ENCODE measurements at places on chromosomes 1 and 21.

GRCh38 chr1:112356765-112357164, 39.2 kb upstream of the CTTNBP2NL start:
- ATAC-seq = peak; percentile 69

- ATAC-seq = no peak
These were observed 115.1 kb upstream of the TMEM51 start for GRCh38 chr1:15038232-15039016.

DNA sequence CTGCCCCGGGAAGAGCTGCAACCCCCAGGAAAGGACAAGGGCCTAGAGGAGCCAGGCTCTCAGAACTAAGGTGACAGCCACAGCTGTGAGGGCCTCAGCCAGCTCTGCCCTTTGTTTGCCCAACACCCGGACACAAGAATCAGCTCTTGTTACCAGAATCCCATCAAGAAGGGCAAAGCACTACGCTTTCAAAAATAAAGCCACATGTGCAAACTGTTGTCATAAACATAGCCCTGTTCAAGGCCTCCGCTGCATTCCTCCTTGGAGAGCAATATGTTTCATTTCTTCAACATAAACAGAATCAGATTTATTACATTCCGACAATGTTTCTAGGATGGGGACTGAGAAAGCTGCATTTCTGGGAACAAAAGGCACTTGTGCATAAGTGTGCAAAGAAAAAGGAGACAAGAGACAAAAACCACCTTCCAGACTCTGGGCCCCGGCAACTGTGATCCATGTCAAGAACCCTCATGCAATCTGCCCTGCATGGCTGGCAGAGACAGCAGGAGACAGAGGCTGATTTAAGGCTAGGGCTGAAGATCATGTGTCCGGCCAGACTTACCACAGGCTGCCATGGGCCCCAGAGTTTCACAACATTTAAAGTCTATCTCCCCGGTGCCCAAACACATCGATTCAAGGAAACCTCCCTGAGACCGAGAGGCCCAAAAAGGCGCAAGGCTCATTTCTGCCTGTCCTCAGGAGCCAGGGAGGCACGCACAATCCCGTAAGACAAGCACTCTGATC, 71.0 kb downstream of the SSBP3 start:
- ATAC-seq = peak; percentile 74

GRCh38 chr1:12602659-12603024, 15.4 kb downstream of the DHRS3 start:
- ATAC-seq = no peak

- no peak for ATAC-seq
These were observed 28.9 kb downstream of the EPHA2 start for GRCh38 chr1:16126743-16127515.

GRCh38 chr1:48017716-48018115, 20.5 kb upstream of the TRABD2B start:
- peak; percentile 85 for ATAC-seq

DNA sequence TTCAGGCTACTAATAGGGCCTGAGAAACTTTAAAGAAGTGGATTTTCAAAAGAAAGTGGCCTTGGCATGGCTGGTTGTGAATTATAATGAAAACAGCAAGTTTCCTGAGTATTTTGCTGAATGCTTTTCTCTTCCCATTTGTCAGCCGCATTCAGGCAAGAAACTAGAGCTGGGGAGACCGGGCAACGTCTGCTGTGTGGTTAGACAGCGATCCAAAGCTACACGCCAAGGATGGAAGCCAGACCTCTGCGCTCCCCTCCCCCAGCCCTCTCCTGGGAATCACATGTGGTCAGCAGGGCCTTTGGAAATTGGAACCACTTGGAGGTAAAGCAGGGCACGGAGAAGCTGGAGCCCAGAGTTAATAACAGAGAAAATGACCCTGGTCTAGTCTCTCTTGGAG, 114.1 kb upstream of the CD34 start:
- no peak for ATAC-seq

DNA sequence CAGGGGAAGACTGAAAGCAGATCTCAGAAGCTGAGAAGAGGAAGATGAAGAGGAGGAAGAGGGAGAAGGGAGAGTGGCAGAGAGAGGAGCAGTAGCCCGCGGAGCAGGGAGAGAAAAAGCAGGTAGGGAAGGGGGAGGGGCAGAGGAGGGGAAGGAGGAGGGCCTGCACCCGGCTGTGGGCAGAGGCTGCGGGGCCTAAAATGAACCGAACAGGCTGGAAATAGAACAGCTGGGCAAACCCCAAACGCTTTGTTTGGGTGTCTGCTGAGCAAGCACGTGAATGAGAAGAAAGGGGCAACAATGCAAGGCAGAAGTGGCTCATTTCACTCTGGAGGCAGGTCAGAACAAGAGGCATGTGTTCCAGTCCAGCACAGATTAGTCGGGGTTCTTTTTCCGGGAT, 33.5 kb downstream of the KCNC4 start:
- no peak for ATAC-seq

DNA sequence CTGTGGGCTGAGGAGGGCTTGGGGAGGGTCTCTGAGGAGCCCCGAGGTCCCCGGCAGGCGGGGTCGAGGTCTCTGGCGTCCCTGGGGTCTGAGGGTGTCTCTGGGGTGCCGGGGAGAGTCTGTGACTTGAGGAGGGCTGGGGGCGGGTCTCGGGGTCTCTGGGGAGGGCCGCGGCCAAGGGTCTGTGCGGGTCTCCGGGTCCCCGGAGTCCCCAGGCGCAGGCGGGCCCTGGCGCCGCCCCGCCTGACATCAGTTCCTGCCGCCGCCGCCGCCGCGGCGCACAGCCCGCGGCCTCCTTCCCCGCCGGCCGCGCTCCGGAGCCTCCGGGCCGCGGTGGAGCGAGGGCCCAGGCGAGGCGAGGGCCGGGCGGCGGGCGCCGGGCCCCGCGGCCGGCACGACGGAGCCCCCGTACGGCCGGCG, at the start of gene PLEKHM2:
PLEKHM2 (plus strand) TSS at position 279 of the 420 bp plus-strand sequence. CDS start 239 bp downstream, outside the sequence.
- peak; percentile 88 for ATAC-seq

- no peak for ATAC-seq
These were observed 54.0 kb downstream of the CLIC6 start for GRCh38 chr21:34722684-34723300.

GRCh38 chr1:234102583-234102982, 198.1 kb downstream of the SLC35F3 start:
- no peak for ATAC-seq

- ATAC-seq = no peak
These were observed 95.5 kb downstream of the SDCCAG8 start for GRCh38 chr1:243351337-243351736.

- no peak for ATAC-seq
These were observed 25.5 kb downstream of the SYT2 start for GRCh38 chr1:202684716-202685115.

- peak; percentile 30 for ATAC-seq
These were observed 38.0 kb downstream of the TMEM50B start for GRCh38 chr21:33441489-33442477.

- ATAC-seq = peak; percentile 13
These were observed 226.6 kb downstream of the RERE start for GRCh38 chr1:8590721-8591351.

Data from motor neuron (in vitro differentiated cells).